ENCODE measurements at places on chromosomes 16 and 17.

DNA sequence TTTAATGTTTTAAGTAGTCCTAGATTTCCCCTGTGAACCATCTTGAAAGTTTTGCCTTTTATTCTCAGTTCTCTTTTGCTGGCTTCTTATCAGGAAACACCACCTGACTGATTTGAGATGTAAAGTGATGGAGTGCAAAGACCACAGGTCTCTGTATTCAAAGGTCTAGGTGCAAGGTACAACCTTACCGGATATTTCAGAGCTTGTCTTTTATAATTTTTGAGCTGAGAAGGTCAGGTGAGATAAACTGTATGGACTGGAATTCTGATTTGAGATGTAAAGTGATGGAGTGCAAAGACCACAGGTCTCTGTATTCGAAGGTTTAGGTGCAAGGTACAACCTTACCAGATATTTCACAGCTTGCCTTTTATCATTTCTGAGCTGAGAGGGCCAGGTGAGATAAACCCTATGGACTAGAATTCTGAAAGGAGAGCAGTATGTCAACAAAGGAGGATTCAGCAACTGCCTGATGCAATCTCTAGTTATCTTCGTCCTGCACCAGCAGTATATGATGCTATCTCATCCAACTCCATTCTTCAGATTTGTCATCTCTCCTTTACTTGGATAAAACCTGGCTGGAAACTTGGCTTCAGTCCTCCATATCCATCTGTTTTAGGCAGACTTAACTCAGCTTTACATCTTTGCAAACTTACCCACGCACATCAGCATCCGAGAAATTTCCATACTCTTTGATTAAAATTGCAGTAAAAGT lies 64.3 kb downstream of the CENPV start:
- DNase-seq, result no peak

DNA sequence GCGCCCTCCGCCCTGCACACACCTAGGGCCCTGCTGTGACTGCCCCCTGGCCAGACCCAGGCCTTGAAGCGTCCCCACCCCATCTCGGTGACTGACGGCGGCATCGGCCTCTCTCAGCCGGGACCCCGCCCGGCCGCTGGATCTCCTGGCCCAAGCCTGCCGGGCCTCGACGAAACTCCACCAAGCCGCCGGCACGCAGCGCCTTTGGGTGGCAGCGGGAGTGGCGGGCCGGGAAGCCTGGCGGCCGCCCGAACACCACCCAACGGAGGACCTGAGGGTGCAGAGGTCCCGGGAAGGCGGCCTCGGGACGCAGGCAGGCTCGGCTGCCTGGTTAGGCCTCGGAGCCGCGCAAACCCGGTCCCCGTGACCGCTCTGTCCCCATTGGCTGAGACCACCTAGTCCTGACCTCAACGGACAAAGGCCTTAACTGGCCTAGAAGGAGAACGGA lies 12.0 kb upstream of the TMEM97 start:
- no peak for DNase-seq

- no peak for DNase-seq
Measured at GRCh38 chr17:43888548-43888947, 18.8 kb downstream of the MPP2 start.

DNA sequence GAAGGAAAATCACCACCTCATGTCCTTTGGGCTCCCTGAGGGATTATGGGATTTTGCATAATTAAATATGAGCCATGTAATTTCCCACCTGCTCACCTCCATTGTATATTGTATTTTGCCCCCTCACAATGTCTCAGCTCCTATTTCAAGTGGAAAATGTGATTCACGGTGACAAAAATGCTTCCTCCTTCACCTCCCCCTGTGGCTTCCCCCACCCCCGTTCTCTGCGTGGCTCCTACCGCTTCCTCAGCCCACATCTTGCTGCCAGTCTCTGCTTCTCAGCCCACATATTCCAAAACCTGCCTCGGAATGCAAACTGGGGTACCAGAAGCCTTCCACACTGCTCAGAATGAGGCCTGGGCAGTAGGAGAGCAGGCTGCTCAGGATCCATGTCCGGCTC lies 394.5 kb upstream of the C16orf82 start:
- DNase-seq, result no peak

GRCh38 chr17:50117202-50118051 lies 12.5 kb downstream of the SAMD14 start:
- DNase-seq, result no peak

All from NCI-H524 treated with DMSO at 0.1 percent for 48 hours (cell line).